ENCODE measurements at places on chromosomes 11 and 22.

- no peak for DNase-seq
Observed at GRCh38 chr11:31218847-31219246, 150.7 kb downstream of the DCDC1 start.

DNA sequence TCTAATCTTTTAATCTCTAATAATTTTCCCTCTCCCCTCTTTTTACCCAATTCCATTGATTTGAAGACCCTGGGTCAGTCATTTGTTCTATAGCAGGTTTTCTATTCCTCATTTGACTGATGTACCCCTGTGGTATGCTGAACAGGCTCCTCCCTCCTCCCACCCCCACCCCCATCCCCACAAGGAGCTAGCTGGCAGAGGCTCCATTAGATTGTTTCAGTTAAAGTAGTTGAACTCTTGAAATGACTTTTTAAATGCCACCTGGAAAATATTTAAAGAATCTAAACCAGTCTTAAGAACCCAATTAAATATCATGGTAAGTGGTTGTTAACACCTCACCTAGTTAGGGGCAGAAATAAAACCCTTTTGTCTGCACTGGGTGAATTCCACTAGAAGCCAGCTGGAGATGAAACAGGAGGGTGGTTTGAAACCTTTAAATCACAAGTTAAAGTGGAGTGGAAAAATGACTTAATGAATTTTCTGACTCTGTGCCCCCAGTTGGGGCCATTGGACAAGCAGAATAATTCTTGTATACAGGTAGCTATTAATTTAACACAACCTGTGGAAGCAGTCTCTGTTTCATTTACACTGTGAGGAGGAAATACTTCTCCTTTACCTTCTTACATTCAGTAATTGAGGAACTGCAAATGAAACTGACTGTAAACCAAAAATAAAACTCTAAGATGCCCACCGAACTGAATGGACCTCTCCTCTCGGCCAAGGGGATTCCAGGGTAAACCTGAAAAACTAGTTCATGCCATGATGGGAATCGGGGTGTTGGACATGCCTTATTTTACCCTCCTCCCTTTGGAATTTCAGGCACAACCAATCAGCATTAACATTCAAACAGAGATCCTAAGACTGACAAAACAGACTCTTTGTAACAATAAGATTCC, 30.7 kb downstream of the PRR5L start:
- no peak for DNase-seq

DNA sequence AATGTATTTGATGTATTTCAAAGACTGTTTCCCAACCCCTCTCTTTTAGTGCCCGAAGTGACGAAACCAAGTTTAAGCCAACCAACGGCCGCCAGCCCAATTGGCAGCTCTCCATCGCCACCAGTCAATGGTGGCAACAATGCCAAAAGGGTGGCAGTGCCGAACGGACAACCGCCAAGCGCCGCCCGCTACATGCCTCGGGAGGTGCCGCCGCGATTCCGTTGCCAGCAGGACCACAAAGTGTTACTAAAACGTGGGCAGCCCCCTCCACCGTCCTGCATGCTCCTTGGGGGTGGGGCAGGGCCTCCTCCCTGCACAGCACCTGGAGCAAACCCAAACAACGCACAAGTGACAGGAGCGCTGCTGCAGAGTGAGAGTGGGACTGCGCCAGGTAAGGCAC, 84.1 kb downstream of the TNRC6B start:
- no peak for DNase-seq

- no peak for DNase-seq
Observed at GRCh38 chr11:109507331-109507730, 85.3 kb downstream of the C11orf87 start.

DNA sequence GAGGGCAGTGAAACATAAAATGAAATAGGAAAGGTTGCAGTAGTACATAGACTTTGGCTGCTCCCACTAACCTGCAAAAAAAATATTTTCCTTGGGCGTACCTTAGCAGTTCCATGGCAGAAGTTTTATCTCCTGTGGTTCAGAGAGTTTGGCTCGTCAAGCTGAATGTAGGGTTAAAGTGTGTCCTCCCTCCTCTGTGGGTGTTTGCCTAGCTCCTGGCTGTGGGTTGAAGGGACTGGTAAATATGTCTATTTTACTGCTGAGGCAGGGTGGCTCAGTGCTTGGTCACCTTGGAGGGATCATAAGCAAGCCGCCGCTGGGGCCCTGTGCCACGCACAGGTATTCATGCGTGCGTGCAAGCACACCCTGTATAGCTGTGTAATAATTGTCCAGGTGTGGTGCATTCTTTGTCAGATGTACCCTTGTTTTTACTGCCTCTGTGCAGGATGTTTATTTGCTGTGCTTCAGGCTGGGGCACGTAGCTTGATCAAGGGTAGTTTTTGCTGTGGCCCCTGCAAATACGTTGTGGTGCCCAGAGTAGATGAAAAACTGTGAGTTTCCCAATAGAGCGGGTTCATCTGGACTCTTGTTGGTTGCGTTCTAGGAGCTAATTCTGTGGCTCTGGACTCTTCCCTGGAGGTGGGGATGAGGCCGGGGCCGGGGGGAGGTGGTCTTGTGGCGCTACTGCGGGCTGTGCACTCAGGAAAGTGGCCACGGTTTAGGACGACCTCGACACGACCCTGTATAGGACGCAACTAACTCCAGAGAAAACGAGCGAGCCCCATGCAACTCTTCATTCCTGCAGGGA, 732 bp upstream of the SORL1 start:
- DNase-seq, result no peak

DNA sequence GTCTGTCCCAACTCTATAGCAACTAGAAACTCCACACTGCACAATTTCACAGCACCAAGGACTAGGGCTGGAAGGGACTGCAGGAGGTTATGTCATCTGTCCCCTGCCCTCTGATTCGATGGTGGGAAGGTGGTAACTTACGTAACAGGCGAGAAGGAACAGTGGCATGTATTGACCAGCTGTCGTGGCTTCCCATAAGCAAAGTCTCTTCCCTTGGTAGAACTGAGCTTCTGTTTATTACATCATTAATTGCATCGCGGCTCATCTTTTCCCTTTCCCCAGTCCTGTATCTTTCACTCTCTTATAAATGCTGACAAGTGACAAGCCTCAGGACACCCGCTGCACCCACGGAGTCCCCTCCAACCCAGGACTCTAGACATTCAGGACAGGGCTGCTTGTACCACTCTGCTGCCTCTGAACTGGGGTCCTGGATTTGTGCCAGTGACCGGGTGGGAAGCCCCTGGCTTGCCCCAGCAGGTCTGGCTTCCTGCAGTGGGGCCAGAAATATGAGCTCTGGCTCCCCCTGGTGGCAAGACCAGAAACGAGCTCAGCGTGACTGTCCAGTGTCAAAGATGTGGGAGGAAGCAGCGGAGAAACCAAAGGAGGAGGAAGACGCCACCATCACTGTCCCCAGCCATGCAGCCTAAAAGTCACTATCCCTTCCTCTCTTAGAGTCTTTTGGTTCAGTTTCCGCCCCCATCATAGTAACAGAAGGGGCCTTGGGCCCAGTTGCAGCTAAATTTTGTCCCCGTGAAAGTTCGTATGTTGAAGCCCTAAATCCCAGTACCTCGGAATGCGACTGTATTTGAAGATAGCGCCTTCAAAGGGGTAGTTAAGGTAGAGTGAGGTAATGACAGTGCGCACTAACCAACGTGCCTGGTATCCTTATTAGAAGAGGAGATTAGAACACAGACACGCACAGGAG, 84.5 kb downstream of the ISX start:
- no peak for DNase-seq

- DNase-seq, result no peak
Observed at GRCh38 chr11:112161012-112161411, 2.9 kb downstream of the IL18 start.

GRCh38 chr22:48448821-48449220, 1378.9 kb downstream of the BRD1 start:
- DNase-seq, result no peak

DNA sequence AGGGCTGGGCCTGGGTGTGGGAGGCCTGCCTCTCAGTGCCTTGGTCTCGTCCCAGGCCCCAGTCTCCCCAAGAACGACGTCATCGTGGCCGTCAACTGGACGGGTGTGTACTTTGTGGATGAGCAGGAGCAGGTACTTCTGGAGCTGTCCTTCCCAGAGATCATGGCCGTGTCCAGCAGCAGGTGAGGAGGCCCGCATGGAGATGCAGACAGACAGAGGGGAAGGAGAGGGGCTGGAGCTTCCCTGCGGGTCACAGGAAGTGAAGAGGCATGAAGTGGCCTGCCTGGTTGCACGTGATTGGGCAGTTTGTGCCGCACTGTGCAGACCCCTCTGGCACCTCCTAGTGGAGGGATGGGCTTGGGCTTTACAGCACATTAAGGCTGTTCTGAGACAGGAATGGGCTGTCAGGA, 70.4 kb downstream of the MYO7A start:
- no peak for DNase-seq

DNA sequence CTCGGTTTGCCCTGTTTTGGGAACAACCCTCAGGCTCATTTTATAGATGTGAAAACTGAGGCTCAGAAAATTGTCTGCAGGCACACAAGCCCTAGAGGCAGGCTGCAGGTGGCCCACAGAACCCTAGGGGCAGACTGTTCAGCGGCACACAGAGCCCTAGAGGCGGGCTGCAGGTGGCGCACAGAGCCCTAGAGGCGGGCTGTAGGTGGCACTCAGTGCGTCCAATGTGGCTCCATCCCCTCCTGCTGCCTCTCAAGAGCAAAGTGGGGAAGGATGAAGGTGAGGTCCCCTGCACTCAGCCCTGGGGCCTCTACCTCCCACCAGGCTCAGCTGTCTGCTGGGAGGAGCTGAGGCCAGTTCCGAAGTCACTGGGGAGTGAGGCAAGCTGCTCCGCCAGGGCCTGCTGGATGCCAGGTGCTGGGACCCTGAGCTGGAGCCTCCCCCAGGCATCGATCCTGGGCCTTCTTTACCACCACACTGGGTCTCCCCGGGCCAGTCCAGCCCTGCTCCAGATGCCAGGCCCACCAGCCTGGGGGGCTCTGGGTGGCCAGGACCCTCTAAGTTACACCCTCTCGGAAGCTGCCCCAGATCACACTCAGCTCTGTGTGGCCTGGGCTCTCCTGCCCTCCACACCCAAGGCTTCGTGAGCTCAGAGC, 2.3 kb downstream of the ACY3 start:
- no peak for DNase-seq

- DNase-seq, result no peak
Observed at GRCh38 chr11:81869351-81870065, 864.2 kb downstream of the FAM181B start.

- DNase-seq, result no peak
Observed at GRCh38 chr11:8098361-8098760, 17.4 kb downstream of the TUB start.

GRCh38 chr11:121422675-121423074, 29.4 kb upstream of the SORL1 start:
- no peak for DNase-seq

DNA sequence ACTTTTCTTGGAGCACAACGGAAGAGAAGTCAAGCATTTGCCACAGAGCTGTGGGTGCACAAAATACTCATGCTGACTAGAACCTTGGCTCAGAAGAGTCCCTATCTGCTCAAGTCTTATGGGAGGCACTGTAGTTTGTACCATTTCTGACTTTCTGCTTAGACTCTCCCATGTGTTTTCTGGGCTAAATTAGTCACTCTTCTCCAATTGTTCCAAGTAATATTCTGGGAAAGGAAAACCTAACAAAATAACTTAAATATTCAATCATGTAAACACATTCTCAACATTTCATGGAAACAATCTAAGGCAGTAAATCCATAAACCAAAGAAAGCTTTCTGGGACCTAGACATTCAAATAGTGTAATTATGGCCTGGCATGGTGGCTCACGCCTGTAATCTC, 220.7 kb downstream of the SWAP70 start:
- DNase-seq, result no peak

GRCh38 chr11:9274499-9275258, 9.5 kb upstream of the DENND5A start:
- DNase-seq, result no peak

- DNase-seq, result no peak
Observed at GRCh38 chr11:107504981-107505380, 47.4 kb upstream of the CWF19L2 start.

DNA sequence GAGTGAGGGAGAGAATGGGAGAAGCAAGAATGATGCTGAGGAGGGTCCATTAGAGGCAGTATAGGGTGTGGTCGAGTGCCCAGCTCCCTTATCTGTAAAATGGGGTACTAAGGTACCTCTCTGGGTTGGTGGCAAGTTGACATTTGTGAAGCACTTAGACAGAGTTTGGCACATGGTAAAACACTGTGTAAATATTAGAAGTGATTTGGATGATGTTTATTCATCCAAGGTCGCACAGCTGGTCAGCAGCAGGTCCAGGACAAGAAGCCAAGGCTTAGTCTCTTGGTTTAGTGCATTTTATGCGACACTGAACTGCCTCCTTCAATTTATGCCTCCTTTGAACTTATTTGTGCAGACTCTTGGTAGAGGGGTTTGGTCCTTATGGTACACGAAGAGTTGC, 19.4 kb downstream of the KREMEN1 start:
- DNase-seq, result no peak

DNA sequence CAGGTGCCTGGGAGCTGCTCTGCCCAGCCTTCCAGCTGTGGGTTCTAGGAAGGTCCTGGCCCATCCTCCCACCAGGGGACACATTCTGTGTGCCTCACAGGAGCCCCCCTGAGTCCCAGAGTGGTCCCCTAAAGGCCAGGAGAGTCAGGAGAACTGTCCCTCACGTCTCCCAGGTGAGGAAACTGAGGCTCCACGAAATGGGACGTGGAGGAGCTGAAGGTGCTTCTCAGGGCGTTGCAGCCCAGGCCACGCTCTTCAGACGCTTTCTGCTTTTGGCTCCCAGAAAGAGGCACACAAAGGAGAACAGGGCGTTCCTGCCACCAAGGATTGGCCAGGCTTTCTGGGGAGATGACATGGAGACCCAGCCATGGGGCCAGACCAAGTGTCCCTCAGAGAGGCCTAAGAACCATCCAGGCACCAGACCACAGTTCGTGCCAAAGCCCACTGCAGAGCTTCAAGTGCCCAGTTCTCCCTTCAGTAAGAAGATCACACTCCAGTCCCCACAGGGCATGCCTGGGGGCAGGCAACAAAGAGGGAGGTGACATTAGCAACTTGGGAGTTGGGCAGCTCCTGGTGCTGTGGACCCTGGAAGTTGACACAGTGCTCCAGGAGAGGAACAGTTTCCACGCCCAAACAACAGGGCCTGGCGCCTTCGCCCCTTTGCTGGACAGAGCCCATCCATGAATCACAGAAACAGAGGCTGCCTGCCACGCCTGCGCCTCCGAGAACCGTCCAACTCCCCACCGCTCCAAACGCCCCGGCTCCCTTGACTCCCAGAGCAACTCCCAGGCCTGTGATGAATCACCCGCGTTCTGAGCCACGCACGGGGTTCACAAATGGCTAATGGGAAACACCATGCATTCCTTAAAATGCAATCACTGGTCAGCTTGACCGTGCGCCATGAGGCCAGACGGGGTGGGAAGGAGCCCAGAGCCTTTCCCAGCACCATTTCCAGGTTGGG, 589.2 kb downstream of the BRD1 start:
- no peak for DNase-seq

GRCh38 chr11:120959189-120959588, 64.7 kb upstream of the TBCEL start:
- DNase-seq, result no peak

All from esophagus squamous epithelium (tissue), 5 donors.